ENCODE measurements at places on chromosomes 6 and 20. TPM values are rescaled to one million over a fixed set of nuclear protein-coding genes. Genes with fewer than 3 reads are reported as not detected.

TMEM200A gene
- not detected for total RNA-seq

LY86 gene
- total RNA-seq: 4.1 TPM

ZNF831 gene
- total RNA-seq: 0.15 TPM

WFDC10B gene
- total RNA-seq: not detected

RCAN2 gene
- 0.77 TPM for total RNA-seq

HLA-F gene
- 30.2 TPM for total RNA-seq

HTR1E gene
- not detected for total RNA-seq

PPP1R3G gene
- 0.37 TPM for total RNA-seq

GGTLC1 gene
- total RNA-seq: not detected

PRDM1 gene
- total RNA-seq: 2.0 TPM

COQ3 gene
- total RNA-seq: 6.9 TPM

ARG1 gene
- total RNA-seq: 1,044 TPM

TRIM40 gene
- not detected for total RNA-seq

CBLN4 gene
- not detected for total RNA-seq

RAD21L1 gene
- total RNA-seq: not detected
